Calu3 (cell line): ENCODE measurements at places on chromosomes 12 and 14. TPM values are rescaled to one million over a fixed set of nuclear protein-coding genes. Genes with fewer than 3 reads are reported as not detected.

RFX4 gene
- 0.27 TPM in 1 of 2 replicates, not detected in the other for total RNA-seq

BICDL1 gene
- 25.7 and 31.6 TPM in 2 replicates for total RNA-seq

AQP5 gene
- 51.9 and 54.2 TPM in 2 replicates for total RNA-seq

NR2C1 gene
- 43.9 and 50.3 TPM in 2 replicates for total RNA-seq

NOXRED1 gene
- 1.2 and 1.6 TPM in 2 replicates for total RNA-seq

STXBP6 gene
- total RNA-seq = 6.4 and 7.9 TPM in 2 replicates

PIWIL1 gene
- not detected in 2 replicates for total RNA-seq

NGB gene
- total RNA-seq = not detected in 2 replicates

ADAM21 gene
- total RNA-seq = 0.17 and 0.22 TPM in 2 replicates

BTBD6 gene
- total RNA-seq = 29.7 and 30.1 TPM in 2 replicates

CACNA1C gene
- total RNA-seq = not detected in 2 replicates

PTPRQ gene
- total RNA-seq = not detected in 2 replicates

OTX2 gene
- not detected in 2 replicates for total RNA-seq

BIN2 gene
- total RNA-seq = not detected in 2 replicates

LRFN5 gene
- total RNA-seq = not detected in 2 replicates

LALBA gene
- total RNA-seq = not detected in 2 replicates

DBX2 gene
- total RNA-seq = not detected in 2 replicates

SLCO1B1 gene
- 1.4 and 1.7 TPM in 2 replicates for total RNA-seq

C1S gene
- total RNA-seq = 7.1 and 9.7 TPM in 2 replicates

CD163L1 gene
- total RNA-seq = 13.4 and 14.2 TPM in 2 replicates

ZNF140 gene
- total RNA-seq = 16.0 and 19.6 TPM in 2 replicates

KRT7 gene
- 2,370 and 2,828 TPM in 2 replicates for total RNA-seq

ABHD12B gene
- total RNA-seq = not detected in 2 replicates

CPM gene
- 11.9 and 36.1 TPM in 2 replicates for total RNA-seq

CNTN1 gene
- total RNA-seq = not detected in 2 replicates

OASL gene
- total RNA-seq = 73.7 and 231 TPM in 2 replicates

SIX6 gene
- not detected in 2 replicates for total RNA-seq

ASCL1 gene
- 0.15 TPM in 1 of 2 replicates, not detected in the other for total RNA-seq

TAS2R7 gene
- not detected in 2 replicates for total RNA-seq

LRRK2 gene
- total RNA-seq = 0.73 and 2.0 TPM in 2 replicates

PLCZ1 gene
- not detected in 2 replicates for total RNA-seq

C12orf56 gene
- 3.8 and 4.7 TPM in 2 replicates for total RNA-seq

RAD9B gene
- total RNA-seq = 0.80 and 1.9 TPM in 2 replicates

TMTC1 gene
- total RNA-seq = 0.17 and 0.24 TPM in 2 replicates

TNS2 gene
- total RNA-seq = 1.3 and 4.7 TPM in 2 replicates

YARS2 gene
- 22.7 and 28.9 TPM in 2 replicates for total RNA-seq

IL26 gene
- total RNA-seq = not detected in 2 replicates

TROAP gene
- total RNA-seq = 38.5 and 49.8 TPM in 2 replicates

ADAMTS20 gene
- total RNA-seq = not detected in 2 replicates

SPIC gene
- not detected in 2 replicates for total RNA-seq

LRP1 gene
- total RNA-seq = 12.4 and 16.6 TPM in 2 replicates

MLEC gene
- 268 and 290 TPM in 2 replicates for total RNA-seq

KCNA5 gene
- total RNA-seq = not detected in 2 replicates

LRRC10 gene
- not detected in 2 replicates for total RNA-seq

MYO1A gene
- 0.31 and 1.5 TPM in 2 replicates for total RNA-seq

MANSC4 gene
- not detected in 2 replicates for total RNA-seq

ESPL1 gene
- 24.3 and 31.1 TPM in 2 replicates for total RNA-seq

SDR9C7 gene
- total RNA-seq = not detected in 2 replicates

GLTP gene
- 25.7 and 27.7 TPM in 2 replicates for total RNA-seq

ACTR10 gene
- total RNA-seq = 39.4 and 42.3 TPM in 2 replicates

ST8SIA1 gene
- total RNA-seq = not detected in 2 replicates

TMTC2 gene
- 31.2 and 31.4 TPM in 2 replicates for total RNA-seq
